ENCODE measurements at places on chromosomes 16 and 17. TPM values are rescaled to one million over a fixed set of nuclear protein-coding genes. Genes with fewer than 3 reads are reported as not detected.

NFAT5 gene
- 54.6 TPM for total RNA-seq

DHRS7C gene
- total RNA-seq, result not detected

CCL18 gene
- total RNA-seq, result not detected

DNA sequence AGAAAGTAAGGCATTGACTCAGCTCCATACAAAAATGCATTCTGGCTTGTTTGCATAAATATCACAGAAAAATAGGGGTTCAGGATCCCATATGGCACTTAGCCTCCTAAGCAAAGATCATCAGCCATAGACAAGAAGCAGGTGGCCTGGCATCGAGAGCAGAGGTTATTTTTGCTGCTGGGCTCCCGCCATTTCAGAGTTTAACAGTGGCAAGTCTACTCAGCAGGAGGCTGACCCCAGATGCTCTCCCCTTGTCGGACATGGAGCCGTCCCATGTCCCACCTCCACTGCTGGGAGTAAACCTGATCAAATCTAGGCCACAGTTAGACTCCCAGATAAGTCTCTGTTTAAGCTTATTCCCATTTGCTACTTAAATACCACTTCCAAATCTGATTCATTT, 269.1 kb downstream of the FTO start:
- DNase-seq, result no peak

DNA sequence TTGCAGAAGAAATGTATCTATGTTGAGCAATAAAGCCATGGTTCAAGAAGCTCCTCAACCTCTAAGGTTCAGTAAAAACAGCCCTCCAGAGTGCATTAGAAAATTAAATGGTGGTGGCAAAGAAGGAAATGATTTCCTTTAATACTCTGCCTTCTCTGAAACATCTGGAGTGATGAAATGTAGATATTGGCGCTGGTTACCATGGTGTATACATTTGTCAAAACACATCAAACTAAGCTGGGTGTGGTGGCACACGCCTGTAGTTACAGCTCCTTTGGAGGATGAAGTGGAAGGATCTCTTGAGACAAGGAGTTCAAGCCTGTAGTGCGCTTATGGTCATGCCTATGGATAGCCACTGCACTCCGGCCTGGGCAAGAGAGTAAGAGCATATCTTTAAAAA, 6.0 kb downstream of the CAPNS2 start:
- no peak for DNase-seq

DNA sequence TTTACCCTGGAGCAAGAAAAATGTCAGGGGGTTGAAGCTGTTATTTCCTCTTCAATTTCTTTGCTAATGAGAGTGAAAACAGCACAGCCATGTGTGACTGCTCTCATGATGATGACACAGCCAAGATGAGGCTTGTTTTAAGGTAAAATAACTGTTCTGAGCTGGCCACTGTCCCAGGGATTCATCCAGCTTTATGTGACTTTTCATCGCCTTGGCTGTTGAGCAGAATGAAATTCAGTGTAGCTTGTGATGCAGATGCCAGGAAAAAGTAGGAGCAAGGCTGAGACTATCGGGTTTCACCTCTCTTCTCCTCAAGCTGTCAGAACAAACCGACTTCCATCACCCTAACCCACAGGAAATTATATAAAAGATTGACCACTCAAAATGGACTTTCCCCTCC, 361.8 kb upstream of the CDH5 start:
- no peak for DNase-seq

GRCh38 chr17:40519089-40519775, 17.8 kb upstream of the TNS4 start:
- peak; percentile 60 for DNase-seq

- no peak for DNase-seq
Observed at GRCh38 chr17:48701864-48702532, 20.3 kb downstream of the PRAC1 start.

DNA sequence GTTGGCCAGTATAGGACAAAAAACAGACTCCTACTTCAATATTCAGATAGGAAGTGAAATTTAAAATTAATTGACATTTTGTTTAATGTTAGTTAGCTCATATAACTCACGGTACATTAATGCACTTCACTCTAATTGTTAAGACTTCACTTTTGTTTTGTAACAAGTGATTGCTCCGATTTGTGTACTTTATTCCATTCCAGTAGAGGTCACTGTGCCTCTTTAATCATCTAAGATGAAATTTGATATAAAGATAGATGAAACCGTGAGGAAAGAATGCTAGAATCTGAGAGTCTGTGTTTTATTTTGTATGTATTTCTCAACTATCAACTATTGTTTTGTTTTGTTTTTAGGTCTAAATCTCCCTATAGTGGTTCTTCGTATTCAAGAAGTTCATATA, 29.0 kb downstream of the RBBP6 start:
- DNase-seq, result no peak

DNA sequence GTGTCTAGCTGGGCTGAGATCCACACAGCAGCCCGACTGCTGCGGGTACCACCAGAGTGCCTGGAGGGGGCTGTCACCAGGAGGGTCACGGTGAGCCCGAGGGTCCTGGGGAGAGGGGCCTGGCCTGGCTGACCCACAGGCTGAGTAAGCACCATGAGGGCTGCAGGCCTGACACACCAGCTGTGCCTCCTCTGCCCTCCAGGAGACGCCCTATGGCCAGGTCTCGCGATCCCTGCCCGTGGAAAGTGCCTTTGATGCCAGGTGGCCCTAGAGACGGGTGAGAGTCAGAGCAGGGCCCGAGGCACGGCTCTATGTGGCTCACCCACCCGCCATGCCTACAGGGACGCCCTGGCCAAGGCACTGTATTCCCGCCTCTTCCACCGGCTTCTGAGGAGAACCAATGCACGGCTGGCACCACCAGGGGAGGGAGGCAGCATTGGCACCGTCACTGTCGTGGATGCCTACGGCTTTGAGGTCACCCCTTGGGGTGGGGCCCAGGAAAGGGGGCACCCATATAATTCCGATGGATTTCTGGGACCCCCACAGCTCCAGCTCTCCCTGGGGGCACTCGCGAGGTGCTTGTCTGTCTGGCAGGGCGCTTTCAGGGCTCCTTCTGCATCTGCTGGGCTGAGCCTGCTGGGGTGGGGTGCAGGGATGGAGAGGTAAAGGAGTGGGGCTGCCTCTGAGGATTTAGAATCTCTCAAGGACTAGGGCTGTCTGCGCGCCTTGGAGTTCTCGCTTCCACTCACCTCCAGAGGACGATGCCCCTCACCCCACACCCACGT, 7.1 kb downstream of the MYO15B start:
- no peak for DNase-seq

- DNase-seq, result no peak
Observed at GRCh38 chr17:9023392-9024218, 2.3 kb downstream of the NTN1 start.

DNA sequence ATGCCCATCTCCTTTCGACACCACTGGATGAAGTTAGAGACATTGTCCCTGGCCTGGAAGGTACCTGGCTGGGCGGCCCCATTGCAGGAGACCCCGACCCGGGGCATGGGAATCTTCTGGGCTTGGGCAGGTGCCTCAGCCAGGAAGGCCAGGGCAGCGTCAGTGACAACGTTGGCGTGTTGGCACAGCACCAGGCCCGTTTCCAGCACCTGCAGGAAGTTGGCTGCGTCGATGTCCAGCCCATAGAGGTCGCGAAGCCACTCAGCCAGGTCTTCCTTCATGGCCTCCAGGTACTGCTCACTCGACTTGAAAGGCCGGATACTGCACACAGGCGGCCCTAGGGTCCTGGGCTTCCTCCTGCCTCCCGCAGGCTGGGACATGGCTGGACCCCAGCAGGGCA, 568 bp downstream of the GAS2L2 start:
- no peak for DNase-seq
